ENCODE measurements at places on chromosomes 7 and 10.

GRCh38 chr7:24299192-24299591, 15.2 kb downstream of the NPY start:
- no peak for DNase-seq

DNA sequence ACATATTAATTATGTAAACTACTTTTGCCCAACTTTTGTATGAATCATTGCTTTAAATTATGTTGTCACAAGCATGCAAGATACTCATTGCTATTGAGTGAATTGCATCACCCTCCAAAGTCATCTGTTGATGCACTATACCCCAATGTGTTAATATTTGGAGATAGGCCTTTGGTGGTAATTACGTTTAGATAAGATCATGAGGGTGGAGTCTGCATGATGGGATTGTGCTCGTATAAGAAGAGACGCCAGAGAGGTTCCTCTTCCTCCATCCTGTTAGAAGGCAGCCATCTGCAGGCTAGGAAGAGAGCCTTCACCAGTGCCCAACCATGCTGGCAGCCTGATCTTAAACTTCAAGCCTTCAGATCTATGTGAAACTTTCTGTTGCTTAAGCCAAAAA, 95.3 kb upstream of the MAGI2 start:
- DNase-seq: no peak

GRCh38 chr10:59678884-59679301, 30.8 kb downstream of the SLC16A9 start:
- no peak for DNase-seq

- DNase-seq: no peak
Observed at GRCh38 chr7:21412410-21412851, 15.5 kb upstream of the SP4 start.

DNA sequence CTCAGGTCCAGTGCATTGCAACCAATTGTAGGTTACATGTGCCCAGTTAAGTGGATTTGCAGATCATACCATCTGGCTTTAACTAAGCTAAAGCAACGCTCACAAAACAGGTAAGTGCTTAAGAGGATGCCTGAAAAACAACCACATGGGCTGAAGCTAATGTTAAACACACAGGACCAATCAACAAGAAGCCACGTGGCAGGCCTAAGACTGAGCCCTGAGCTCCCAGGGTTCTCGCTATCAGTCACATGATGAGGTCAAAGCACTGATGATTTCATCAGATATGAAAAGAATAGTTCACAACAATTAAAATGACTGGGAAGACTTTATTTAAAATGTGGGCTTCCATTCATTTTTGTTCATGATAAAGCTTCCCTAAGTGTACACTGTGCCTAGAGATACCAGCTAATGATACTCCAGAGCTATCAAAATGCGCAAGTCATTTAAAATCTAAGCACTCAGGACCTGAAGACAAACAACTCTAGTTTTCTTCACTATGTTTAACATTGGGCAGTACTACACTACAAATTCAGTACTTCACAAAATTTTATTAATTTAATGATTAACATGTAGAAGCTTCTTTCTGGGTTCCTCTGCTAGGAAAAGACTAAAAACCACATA, 90.6 kb downstream of the PIP4K2A start:
- DNase-seq: no peak

- no peak for DNase-seq
Observed at GRCh38 chr10:18190840-18191239, 50.6 kb downstream of the CACNB2 start.

DNA sequence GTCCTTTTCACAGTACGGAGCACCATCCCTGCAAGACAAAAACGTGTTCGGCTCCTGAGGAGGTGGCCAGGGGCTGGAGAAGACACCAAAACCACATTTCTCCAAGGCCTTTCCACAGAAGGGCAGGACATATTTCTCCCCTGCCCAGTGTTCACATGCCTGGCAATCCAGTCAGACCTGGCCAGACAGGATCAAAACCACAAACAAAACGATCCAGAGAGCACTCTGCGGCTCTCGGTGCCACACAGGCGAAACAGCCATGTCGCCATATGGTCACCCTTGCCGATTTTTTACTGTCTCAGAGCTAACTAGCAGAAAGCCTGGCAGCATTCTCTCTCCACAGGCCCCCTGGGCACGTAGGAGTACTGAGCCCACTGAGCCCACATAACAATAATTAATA, 113.0 kb downstream of the ABLIM1 start:
- DNase-seq: no peak

GRCh38 chr10:83222832-83223742, 916.2 kb upstream of the GHITM start:
- no peak for DNase-seq

- DNase-seq: no peak
Observed at GRCh38 chr7:122217125-122217524, 73.1 kb upstream of the AASS start.

GRCh38 chr7:27897001-27897400, 157.0 kb downstream of the TAX1BP1 start:
- no peak for DNase-seq

DNA sequence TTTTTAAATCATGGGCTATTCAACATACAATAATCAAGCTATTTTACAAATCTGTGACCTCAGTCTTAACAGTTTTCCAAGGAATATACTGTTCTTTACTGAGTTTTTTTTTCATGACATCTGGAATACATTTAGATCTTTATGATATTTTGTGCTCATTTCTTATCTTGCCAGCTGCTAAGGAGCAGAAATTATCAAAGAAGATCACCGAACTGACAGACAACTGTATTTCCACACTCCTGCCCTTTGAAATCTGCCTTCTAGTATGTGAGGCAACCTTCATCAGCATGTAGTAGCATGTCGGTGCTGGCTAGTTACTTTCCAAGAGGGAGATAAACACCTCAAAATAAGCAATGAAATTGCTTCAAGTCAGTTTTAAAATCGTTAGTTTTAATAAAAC, 66.4 kb downstream of the NHLRC2 start:
- no peak for DNase-seq

GRCh38 chr7:19209166-19209696, 64.0 kb upstream of the FERD3L start:
- DNase-seq: no peak

DNA sequence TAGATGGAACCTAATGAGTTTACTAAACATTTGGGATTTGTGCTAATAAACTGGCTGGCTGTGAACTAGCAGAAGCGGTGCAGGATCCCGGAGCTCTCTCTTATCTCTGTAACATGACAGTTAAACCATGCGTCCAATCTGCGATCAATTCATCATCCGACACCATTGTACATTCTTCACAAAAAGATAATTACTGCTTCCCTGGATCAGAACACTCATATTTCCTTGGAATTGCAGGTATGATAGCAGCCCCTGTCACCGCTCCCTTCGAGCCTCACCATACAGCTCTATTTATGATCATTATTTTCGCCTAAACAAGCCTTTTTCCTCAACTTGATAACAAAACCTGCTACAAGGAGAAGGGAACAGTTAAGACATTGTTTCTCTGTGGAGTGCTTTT, 18.5 kb downstream of the EBF3 start:
- no peak for DNase-seq

DNA sequence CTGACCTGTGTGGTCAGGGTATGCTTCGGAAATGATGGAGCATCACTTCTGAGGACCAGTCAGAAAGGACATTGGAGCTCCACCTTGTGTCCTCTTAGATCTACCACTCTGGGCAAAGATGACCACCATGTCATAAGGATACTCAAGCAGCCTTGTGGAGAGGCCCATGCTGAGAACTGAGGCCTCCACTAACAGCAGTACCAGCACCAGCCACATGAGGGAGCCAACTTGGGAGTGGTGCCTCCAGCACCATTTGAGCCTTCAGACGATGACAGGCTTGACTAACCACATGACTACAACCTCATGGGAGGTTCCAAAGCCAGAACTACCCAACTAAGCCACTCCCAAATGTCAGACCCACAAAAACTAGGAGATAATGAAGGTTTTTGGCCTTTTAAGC, 116.0 kb downstream of the NPTX2 start:
- DNase-seq: no peak

- DNase-seq: no peak
Observed at GRCh38 chr7:106128836-106129235, 16.7 kb upstream of the SYPL1 start.

- DNase-seq: no peak
Observed at GRCh38 chr10:103238506-103239252, 7.0 kb upstream of the RPEL1 start.

- DNase-seq: no peak
Observed at GRCh38 chr7:24755541-24756407, 1.5 kb downstream of the GSDME start.

DNA sequence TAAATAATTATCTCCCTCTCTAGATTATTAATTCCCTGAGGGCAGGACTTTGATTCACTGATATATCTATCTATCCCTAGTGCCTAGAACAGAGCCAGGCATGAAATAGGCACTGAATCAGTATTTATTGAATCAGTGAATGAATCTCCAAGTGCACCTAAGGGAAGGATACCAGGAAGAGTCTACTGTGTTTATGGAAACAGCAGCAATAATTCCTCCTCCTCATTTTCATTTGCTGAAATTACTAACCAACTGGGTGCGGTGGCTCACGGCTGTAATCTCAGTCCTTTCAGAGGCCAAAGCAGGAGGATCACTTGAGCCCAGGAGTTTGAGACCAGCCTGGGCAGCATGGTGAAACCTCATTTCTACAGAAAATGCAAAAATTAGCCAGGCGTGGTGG, 161.2 kb downstream of the TCF7L2 start:
- DNase-seq: no peak

DNA sequence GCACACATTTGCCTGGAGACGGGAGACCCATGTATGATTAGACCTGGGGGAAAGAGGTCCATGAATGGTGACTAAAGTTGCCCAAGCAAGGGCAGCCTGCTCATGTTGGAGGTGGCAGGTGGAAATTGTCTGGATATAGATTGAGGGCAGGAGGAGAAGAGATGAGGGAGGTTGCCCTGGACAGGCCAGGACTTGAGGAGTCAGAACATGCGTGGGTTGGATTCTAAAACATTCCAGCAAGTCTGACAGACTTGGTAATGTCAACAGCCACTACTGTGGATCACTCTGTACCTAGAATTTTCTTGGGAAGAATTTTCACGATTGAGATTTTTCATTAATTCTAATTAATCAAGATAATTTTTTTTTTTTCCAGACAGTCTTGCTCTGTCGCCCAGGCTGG, 19.1 kb upstream of the SVOPL start:
- no peak for DNase-seq

Measured in esophagus squamous epithelium (tissue), 5 donors.